Activated naive CD8-positive, alpha-beta T cell treated with anti-CD3 and anti-CD28 coated beads, Interleukin-2, amount 50 U/mL, for 16 hours (primary cell): ENCODE measurements at places on chromosomes 7 and 10.

- no peak for DNase-seq
Observed at GRCh38 chr10:20891338-20891714, 5.8 kb downstream of the NEBL start.

GRCh38 chr7:43139137-43139536, 26.7 kb downstream of the HECW1 start:
- DNase-seq: no peak

DNA sequence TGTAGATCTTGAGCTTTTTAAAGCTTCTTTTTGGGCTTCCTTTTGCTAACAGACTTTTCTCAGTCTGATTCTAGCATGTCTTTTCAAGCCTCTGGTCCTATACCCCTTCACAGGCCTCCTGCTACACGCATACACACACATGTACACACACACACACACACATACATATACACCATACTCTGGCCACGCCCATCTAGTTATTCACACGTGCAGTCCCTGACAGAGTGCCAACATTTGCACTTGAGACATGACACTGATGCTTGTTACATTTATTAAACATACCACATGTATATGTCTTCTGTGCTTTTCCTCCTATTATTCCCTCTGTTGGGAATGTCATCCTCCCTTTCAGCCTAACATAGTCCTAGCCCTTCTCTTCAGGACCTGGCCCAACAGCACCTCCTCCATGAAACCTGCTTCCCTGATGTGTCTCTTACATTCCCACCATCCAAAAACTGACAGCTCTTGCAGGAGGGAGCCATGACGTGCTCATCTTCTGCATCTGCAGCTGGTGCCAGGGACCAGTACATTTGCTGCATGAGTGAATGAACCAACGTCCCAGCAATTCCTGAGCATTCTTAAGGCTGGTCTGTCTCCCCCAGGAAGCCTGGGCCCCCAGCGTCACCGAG, 222.1 kb downstream of the ARHGAP12 start:
- DNase-seq: no peak

- no peak for DNase-seq
Observed at GRCh38 chr7:132767378-132767777, 191.1 kb upstream of the PLXNA4 start.
